ENCODE measurements at places on chromosomes 1 and 21. TPM values are rescaled to one million over a fixed set of nuclear protein-coding genes. Genes with fewer than 3 reads are reported as not detected.

The OR2W3 gene
- total RNA-seq: not detected

DNA sequence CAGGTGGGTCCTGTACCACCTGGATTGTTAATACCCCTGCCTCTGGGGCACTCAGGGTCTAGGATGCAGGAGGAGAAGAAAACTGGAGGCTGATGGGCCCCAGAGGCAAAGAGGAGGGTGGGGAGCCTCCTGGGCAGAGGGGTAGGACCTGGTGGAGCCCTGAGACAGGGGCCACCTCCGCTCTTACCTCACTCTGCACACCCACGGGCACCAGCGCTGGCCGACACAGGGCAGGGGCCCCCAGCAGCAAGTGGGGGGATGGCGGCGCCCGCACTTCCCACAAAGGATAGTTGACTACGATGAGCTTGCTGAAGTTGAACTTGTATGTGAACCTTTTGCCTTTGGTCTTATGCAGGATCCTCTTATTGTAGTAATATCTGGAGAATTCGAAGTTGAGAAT lies 1.1 kb downstream of the ETV3L start:
- H3K4me3 ChIP-seq: no peak overlapping the region
- H3K36me3 ChIP-seq: no peaks in the 10 kb centered on the region
- H3K4me1 ChIP-seq: no peaks in the 10 kb centered on the region
- H3K27ac ChIP-seq: no peak overlapping the region

The USP16 gene
- 24.2 TPM for total RNA-seq

DNA sequence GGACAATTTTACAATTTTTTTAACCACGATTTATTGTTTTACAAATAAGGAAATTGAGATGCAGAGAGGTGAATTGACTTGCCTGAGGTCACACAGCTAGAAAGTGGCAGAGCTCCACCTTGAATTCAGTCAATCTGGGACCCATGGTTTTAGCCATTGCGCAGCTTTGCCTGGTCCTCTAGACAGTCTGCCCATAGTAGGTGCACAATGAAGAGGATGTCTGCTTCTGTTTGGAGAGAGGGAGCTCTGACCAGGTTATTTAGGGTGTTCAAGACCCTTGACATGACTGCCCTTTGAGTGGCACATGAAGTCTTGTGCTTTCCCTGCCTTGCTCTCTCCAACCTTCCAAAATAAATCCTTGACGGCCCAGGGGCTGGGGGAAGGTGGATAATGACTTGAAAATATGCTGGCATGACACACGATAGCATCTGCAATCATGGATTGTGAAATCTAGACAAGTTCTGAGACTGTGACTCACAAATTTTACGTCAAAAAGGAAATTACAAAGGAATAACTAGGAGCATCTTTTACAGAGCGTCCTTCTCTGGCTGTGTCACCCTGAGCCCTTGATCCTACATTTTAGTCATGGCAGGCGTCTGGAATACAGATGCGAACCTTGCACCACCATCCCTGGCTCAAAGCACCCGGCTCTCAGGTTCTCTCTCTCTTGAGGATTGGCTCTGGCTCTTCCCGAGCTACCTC lies 26.2 kb upstream of the ID3 start:
- no peak overlapping the region for H3K27ac ChIP-seq
- H3K36me3 ChIP-seq: no peaks in the 10 kb centered on the region
- no peaks in the 10 kb centered on the region for H3K27me3 ChIP-seq
- no peak overlapping the region for H3K4me3 ChIP-seq

- no peak overlapping the region for H3K27ac ChIP-seq
- H3K4me3 ChIP-seq: no peak overlapping the region
- H3K36me3 ChIP-seq: peaks cover 1% of the 10 kb centered on the region
- H3K27me3 ChIP-seq: no peaks in the 10 kb centered on the region
- peaks cover 12% of the 10 kb centered on the region for H3K4me1 ChIP-seq
These were observed 9.8 kb downstream of the SLC19A2 start for GRCh38 chr1:169475806-169476387.

The KCNJ9 gene
- total RNA-seq: not detected

DNA sequence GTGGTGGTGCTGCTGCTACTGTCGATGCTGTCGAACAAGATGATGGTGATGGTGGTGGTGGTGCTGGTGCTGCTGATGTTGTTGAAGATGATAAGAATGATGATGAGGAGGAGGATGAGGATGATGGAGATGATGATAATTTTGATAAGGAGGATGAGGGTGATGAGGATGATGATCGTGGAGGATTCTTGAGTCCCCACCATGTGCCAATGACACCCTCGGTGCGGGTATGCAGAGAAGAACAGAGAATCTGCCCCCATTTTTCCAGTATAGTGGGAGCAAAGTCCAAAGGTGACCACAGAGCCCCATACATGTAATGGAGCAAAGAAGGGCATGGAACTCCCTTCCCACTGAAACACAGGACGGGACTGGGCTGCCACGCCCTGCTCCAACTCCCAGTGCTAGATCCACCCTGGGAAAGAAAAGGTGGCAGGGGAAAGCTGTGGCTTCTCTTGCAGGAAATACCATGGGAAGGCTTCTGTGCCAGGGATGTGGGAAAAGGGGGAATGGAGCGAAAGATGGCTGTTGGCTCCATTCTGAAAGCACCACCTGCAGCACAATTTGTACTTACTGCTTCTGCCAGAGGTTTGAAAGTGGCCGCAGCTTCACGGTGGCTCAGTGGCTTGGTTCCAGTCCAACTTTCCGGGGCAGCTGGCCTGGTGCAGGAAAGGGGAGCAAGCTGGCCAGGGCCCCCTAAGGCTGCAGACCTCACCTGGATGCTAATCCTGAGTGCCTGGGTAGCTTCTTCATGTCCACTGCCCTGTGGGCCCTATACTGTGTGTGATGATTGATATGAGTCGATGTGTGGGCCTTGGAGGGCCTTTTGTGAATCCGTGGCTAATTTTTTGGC lies 387.2 kb upstream of the VAMP3 start:
- no peak overlapping the region for H3K4me3 ChIP-seq
- H3K27me3 ChIP-seq: no peaks in the 10 kb centered on the region
- H3K4me1 ChIP-seq: peaks cover 13% of the 10 kb centered on the region
- no peak overlapping the region for H3K27ac ChIP-seq
- DNase-seq: no peak

DNA sequence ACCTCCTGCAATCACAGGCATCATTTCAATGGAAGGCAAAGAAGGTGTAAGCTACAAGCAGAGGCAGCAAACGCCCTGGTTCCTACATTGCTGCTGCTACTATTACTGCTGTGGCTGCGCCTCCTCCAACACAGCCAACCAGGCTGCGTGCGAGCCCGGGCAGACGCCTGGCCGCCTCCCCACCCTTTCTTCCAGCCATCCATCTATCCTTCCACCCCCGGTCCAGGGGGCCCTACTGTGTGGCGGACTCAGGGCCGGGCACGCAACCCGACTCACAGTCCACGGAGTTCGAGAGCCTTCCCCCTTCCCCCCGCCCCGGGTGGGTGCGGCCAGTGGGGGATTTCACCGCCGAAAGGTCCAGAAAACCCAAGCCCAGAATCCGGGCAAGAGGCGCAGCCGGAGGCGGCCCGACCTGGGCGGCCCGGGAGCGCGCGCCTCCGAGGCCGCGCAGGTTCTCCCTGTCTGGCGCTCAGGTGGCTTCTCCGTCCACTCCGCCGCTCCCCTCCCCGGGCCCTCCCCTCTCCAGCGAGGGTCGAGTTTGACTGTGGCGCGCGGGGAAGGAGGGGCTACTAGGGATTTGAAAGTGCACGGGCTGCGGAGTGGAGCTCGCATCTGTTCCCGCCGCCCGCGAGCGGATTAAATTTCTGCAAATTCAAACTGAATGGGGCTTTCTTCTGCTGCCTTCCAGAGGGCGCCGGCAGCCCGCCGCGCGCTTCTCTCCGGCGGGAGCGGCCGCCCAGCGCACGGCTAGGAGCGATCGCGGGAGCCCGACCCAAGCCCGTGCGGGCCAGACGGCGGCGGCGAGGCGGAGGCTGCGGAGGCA lies at the start of gene HUNK:
Gene HUNK, plus strand, starts transcription at position 569 of the 823 bp plus-strand sequence. CDS start 655 bp downstream, outside the sequence.
- H3K4me3 ChIP-seq: peak within 1 kb of the TSS; percentile 77
- peaks cover 2% of the 10 kb centered on the region for H3K27me3 ChIP-seq
- DNase-seq: peak; percentile 69
- no peaks in the 10 kb centered on the region for H3K4me1 ChIP-seq
- no peak within 1 kb of the TSS for H3K27ac ChIP-seq
- H3K36me3 ChIP-seq: no peaks in the 10 kb centered on the region

- peak; percentile 77 for DNase-seq
- no peaks in the 10 kb centered on the region for H3K27me3 ChIP-seq
- H3K36me3 ChIP-seq: no peaks in the 10 kb centered on the region
- peak overlapping the region; percentile 32 for H3K4me3 ChIP-seq
- H3K27ac ChIP-seq: no peak overlapping the region
These were observed 31.5 kb downstream of the CHD5 start for GRCh38 chr1:6148497-6149241.

GRCh38 chr1:93666613-93667384 lies 14.8 kb downstream of the BCAR3 start:
- no peak overlapping the region for H3K27ac ChIP-seq
- peaks cover 55% of the 10 kb centered on the region for H3K4me1 ChIP-seq
- no peaks in the 10 kb centered on the region for H3K27me3 ChIP-seq
- no peaks in the 10 kb centered on the region for H3K36me3 ChIP-seq
- no peak for DNase-seq
- H3K4me3 ChIP-seq: no peak overlapping the region

DNA sequence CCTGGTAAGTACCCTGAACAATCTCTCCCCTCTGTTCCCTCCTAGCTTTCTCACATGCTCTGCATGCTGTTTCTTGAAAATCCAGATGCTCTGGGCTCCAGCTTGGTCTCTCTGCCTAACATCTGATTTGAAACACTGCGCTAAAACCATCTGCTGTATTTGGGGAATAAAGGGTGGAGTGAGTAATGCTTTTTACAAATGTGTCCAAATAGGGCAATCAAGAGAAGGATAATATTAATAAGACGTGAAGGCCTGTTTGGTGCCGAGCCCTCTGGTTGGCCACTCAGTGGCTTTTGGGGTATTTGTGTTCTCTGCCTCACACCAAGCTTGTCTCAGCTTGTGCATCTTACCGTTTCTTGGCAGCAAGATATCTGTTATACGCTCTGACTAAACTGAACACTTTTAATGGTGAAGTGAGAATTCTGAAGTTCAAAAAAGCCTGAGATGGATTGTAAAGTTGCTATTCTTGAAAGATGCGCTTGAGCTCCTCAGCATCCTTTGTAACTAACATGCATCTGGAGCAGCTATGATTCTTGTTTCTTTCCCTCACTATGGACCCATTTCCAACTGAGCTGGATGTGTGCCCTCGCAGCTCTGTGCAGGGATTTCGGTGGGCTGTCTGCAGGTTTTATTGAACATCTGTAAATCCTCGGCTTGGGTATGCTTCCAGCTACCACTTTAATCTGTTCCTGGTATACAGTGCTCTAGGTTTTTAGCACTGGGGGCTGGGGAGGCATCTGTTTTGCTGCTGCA lies 269.4 kb downstream of the RWDD3 start:
- no peak overlapping the region for H3K4me3 ChIP-seq
- no peaks in the 10 kb centered on the region for H3K36me3 ChIP-seq
- H3K27me3 ChIP-seq: no peaks in the 10 kb centered on the region
- no peaks in the 10 kb centered on the region for H3K4me1 ChIP-seq

DNA sequence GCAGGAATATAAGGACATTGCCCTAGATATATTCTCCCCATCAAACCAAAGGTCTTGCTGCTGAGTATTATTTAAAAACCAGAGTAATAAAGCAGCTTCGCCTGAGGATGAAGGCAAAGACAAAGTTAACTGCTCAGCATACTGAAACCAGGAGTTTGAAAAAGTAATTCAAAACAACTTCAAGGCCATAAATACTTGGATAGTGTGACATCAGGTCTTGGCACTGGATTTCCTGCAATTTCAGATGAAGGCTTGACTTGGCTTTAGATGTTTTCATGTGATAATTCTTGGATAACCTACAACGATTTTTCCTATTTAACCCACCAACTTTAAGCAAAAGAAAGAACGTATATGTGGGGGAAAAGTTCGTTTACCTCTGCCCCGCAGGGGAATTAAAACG lies 10.6 kb downstream of the SOD1 start:
- H3K27ac ChIP-seq: peak overlapping the region; percentile 48
- H3K36me3 ChIP-seq: peaks cover 4% of the 10 kb centered on the region
- no peak overlapping the region for H3K4me3 ChIP-seq
- no peaks in the 10 kb centered on the region for H3K4me1 ChIP-seq
- no peaks in the 10 kb centered on the region for H3K27me3 ChIP-seq

DNA sequence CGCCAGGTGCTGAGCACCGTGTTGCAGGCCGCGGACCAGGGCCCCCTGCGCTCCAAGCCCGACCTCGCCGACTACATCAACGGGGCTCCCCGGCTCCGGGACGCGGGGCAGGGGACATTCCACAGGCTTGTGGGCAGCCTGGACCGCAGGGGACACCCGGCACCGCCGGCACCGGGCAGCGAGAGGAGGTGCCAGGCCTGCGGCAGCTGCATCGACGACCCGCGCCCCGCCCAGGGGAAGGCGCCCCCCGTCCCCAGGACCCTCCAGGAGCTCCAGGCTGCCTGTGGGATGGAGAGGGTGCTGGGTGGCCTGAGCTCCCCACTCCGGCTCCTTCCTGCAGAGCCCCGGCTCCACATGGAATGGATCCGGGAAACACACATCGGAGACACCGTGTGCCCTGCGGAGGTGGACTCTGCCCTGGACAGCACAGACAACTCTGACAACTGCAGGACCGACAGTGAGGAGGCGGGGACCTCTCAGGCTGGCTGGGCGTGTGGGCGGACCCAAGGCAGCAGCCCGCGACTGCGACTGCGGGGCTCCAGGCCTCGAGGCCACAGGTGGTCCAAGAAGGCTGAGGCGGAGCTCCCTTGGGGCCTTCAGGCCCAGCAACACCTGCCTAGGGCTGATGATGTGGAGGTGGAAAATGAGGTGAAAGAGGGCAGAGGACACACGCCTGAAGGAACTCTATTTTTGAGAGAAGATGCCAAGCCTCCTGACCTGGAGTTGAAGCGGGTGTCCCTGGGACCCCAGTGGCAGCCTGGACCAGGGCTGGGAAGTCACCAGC lies 22.8 kb downstream of the KIAA1614 start:
- H3K27ac ChIP-seq: no peak overlapping the region
- H3K4me3 ChIP-seq: no peak overlapping the region
- no peaks in the 10 kb centered on the region for H3K27me3 ChIP-seq
- no peak for DNase-seq
- H3K36me3 ChIP-seq: no peaks in the 10 kb centered on the region
- no peaks in the 10 kb centered on the region for H3K4me1 ChIP-seq

- H3K4me3 ChIP-seq: no peak overlapping the region
- H3K27ac ChIP-seq: no peak overlapping the region
- no peaks in the 10 kb centered on the region for H3K4me1 ChIP-seq
- H3K27me3 ChIP-seq: no peaks in the 10 kb centered on the region
- no peaks in the 10 kb centered on the region for H3K36me3 ChIP-seq
These were observed 7.0 kb downstream of the TAS1R2 start for GRCh38 chr1:18852501-18852900.

The POGK gene
- 27.2 TPM for total RNA-seq

The ADAMTS5 gene
- total RNA-seq: not detected

DNA sequence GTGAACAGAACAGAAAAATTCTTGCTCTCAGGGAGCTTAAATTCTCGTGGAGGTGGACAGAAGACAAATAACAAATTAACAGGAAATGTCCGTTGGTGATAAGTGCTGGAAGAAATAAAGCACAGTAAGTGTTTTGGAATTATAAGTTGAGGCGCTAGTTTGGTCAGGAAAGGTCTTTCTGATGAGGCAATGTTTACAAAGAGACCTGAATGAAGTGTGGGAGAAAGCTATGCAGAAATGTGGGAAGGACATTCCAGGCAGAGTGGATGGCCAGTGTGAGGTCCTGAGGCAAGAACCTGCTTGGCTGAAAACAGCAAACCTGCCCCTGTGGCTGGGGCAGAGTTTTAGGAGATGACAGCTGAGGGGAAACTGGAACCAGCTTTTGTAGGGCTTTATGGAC lies 23.3 kb downstream of the NGF start:
- DNase-seq: peak; percentile 40
- no peak overlapping the region for H3K27ac ChIP-seq
- H3K4me3 ChIP-seq: no peak overlapping the region

- no peaks in the 10 kb centered on the region for H3K4me1 ChIP-seq
- no peaks in the 10 kb centered on the region for H3K36me3 ChIP-seq
- DNase-seq: no peak
- no peak overlapping the region for H3K4me3 ChIP-seq
- no peak overlapping the region for H3K27ac ChIP-seq
These were observed 272.9 kb downstream of the NEGR1 start for GRCh38 chr1:72009173-72010093.
